Activated T-cell treated with anti-CD3 and anti-CD28 coated beads, Interleukin-2, amount 50 U/mL, for 72 hours (primary cell): ENCODE measurements at places on chromosomes 2 and 18.

DNA sequence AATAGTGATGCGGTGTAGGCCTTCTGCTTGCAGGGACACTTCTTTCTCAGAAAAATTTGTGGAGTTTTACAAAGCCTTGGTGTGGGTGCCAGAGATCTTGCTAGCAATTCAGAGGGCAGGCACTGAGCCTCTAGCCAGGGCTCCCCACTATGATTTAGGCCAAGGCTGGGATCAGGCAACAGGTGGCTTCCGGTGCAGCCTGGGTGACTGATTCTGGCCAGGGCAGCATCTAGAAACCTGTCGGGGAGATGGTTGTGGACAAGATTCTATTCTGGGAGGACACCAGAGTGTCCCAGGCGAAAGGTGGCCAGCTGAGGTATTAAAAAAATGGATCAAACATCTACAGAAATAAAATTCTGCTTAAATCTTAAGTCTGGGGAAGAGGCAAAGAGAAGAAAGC is 21.5 kb upstream of the TNP1 start:
- no peak for DNase-seq

DNA sequence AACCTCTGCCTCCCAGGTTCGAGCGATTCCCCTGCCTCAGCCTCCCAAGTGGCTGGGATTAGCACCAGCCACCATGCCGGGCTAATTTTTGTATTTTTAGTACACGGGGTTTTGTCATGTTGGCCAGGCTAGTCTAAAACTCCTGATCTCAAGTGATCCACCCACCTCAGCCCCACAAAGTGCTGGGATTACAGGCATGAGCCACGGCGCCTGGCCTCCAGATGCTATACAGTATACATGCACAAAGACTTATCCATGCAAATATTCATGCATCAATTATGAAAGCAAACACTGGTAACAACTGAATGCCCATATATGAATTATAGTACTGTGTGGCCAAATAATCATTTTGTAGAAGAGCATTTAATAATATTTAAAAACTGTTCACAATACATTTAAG is 36.0 kb upstream of the SOS1 start:
- DNase-seq: no peak

- no peak for DNase-seq
These were observed 382.7 kb downstream of the HRH4 start for GRCh38 chr18:24843123-24843522.

DNA sequence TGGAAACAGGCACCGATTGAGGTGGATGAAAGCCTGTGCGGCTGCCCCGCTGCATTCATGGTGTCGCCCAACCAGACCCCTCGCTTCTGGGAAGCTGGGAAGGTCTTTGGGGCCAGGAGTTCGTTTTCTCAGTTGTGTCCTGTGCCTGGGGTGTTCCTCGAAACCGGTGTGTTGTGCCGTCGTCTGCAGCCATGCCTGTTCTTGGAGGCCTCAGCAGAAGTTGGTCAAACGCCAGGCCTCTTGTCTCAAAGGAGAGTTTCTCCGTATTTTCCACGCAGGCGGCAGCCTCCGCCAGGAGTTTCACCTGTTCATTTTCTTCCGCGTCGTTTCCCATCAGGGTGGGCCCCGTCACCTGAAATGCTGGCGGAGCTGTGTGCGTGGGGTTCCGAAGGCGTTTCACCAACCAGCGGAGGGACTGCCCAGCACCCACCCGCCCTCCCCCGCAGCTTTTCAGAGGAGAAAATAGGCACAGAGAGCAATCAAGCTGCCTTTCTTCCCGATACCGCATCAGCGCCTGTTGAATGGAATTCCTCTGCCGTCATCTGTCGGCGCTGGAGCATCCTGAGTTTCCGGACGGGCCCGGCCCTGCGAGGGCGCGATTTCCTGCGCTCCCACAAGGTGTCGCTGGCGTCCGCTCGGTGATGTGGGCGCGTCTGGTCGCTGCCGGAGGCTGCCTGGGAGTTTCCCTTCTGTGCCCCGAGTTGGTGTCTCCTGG is 17.0 kb upstream of the NFATC1 start:
- peak; percentile 83 for DNase-seq

DNA sequence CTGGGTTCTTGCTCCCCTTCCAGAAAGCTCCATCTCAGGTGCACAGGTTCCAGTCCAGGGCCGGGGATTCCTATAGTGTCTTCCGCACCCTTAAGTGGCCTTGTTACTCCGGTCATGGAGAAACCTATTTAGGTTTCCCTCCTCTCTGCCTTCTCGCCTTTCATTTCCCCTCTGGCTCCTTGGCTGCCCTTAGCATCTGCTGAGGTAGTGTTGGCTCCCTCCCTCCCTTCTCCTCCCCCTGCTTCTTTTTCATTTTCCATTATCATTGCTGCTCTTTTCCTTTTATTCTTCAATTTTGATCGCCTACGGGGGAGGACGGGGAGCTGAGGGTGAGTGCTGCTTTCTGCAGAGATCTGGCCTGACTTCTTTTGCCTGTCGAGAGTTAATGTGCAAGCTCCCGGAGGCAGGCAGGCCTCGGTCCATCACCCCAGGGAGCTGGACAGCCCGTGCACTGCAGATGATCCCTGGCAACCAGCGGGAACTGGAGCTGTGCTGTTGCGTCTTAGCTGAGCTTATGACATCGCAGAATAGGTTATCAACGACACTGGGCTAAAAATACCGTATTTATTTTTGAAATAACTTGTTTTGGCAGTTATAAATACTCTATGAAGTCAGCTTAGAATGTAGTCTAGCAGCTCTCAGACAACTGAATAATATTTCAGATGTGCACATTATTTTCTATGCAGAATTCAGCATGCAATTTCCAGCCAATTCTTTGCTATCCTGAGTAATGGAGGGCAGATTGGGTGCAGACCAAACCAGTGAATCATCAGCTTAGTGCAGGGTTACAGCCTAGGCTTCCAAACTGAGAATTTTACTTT is 141.9 kb downstream of the SLC4A3 start:
- DNase-seq: no peak

GRCh38 chr2:103292573-103292972 is 530.7 kb downstream of the TMEM182 start:
- no peak for DNase-seq

- no peak for DNase-seq
These were observed 32.8 kb downstream of the FSIP2 start for GRCh38 chr2:185771396-185771795.

GRCh38 chr2:30692829-30693275 is 114.4 kb downstream of the CAPN13 start:
- no peak for DNase-seq

GRCh38 chr18:9824474-9824832 is 61.3 kb upstream of the TXNDC2 start:
- DNase-seq: no peak

GRCh38 chr18:63553081-63553480 is 10.9 kb downstream of the SERPINB12 start:
- DNase-seq: no peak

DNA sequence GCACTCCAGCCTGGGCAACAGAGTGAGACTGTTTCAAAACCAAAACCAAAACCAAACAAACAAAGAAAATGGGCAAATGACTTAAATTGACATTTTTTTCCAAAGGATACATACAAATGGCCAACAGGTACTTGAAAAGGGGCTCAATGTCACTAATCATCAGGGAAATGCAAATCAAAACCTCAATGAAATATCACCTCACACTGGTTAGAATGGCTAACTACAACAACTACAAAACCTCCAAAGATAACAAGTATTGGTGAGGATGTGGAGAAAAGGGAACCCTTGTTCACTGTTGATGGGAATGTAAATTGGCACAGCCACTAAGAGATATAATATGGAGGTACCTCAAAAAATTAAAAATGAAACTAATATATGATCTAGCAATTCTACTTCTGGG is 213.2 kb upstream of the HS6ST1 start:
- no peak for DNase-seq

DNA sequence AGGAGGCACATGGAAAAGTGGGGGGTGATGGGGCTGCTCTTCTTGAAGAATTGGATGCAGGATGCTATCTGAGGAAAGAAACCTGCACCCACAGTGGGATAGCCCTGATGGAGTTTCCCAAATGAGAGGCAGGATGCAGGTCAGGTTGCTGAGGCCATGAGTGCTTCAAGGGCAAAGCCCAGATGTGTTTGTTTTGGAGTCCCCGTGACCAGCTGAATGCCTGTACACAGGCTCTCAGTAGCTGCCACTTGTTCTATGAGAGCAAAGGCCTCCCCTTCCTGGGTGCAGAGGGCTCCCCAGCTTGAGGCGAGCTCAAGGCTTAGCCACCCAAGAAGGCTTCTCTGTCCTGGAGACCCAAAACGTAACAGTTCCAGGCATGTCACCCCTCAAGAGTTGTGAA is 192.7 kb downstream of the SEPTIN10 start:
- no peak for DNase-seq

DNA sequence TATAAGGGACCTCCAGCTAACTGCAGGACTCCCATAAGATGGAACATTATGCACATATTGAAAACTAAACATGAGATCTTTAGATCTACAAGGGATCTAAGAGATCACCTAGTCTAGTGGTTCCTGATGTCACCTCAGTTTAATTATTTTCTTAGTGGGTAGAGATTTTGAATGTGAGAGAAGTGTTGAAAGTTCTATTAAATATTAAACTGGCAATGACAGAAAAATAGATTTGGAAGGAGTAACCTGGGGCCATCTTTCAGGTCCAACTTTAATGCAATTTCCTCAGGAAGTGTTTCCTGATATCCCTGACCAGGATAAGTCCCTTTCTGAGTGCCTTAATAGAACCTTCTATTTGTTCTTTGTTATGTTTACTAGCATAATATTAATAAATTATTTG is 29.1 kb upstream of the CPS1 start:
- no peak for DNase-seq

- peak; percentile 69 for DNase-seq
These were observed 1.8 kb upstream of the SATB2 start for GRCh38 chr2:199459286-199460100.

GRCh38 chr2:23620841-23621341 is 235.9 kb downstream of the KLHL29 start:
- DNase-seq: no peak

- DNase-seq: no peak
These were observed 15.5 kb downstream of the SLC25A12 start for GRCh38 chr2:171878481-171878993.

DNA sequence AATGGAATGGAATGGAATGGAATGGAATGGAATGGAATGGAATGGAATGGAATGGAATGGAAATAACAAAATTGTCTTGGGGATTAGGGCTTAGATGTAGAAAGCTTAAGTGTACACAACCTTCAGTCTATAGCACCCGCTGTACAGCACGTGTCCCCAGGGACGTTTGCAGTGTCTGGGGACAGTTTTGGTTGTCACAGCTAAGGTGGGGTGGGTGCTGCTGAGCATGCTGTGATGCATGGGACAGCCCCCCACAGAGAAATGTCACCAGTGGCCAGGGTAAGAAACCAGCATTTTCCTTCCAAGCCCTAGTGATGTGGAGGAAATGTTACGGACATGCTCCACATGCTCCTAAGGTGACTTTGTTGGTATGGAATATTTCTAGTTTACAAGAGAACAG is 70.8 kb downstream of the SH3RF3 start:
- no peak for DNase-seq

DNA sequence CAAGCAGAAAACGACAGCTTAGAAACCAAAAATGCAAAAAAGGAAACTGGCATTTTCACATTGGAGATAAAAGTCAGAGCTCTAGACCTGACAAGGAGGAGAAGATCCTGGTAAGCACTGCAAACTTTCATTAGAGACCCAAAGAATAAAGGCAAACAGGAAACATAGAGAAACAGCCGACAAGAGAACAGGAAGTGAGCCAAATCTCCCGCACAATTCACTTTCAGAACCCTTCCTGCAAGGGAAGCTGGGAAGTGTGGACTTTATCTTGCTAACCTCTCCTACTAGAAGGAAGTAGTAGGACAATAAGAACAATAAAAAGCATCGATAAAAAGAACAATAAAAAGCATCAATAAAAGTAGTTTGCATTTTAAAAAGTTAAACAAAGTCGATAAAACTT is 417.8 kb upstream of the SPHKAP start:
- no peak for DNase-seq

DNA sequence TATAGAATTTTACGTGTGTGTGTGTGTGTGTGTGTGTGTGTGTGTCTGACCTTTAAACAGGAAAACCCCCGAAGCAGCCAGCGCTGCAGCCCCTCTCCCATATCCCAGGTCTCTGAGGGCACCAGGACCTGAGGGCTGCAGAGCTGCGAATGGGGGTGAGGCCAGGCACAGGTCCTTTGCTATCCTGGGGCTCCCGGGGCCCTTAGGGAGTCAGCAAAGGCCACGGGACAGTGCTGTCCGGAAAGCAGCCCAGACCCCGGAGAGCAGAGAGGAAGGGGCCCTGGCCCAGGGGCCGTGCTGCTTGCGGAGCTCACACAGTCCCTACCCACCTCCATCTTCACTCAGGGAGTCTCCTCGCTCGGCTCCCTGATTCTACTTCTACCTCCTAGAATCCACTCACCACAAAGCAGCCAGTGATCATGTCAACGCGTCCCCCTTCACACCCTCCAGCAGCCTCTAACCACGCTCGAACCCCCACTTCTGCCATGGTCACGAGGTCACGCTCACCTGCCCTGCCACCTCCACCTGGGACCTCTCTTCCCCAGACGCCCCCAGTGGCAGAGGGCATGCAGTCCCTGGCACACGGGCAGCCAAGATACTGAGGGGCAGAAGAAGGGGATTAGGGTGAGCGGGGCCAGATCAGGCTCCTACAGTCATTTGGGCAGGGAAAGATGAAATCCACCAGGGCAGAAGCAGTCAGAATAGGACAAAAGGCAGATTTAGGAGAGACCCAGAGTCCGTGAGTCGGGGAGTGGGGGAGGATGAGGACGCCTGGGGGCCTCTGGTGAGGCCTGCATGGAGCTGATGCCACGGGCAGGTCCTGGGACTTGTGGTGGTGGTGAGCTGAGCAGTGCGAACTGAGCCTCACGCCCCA is 86.7 kb downstream of the USP40 start:
- no peak for DNase-seq

- no peak for DNase-seq
These were observed 13.7 kb upstream of the ECEL1 start for GRCh38 chr2:232501331-232501771.

DNA sequence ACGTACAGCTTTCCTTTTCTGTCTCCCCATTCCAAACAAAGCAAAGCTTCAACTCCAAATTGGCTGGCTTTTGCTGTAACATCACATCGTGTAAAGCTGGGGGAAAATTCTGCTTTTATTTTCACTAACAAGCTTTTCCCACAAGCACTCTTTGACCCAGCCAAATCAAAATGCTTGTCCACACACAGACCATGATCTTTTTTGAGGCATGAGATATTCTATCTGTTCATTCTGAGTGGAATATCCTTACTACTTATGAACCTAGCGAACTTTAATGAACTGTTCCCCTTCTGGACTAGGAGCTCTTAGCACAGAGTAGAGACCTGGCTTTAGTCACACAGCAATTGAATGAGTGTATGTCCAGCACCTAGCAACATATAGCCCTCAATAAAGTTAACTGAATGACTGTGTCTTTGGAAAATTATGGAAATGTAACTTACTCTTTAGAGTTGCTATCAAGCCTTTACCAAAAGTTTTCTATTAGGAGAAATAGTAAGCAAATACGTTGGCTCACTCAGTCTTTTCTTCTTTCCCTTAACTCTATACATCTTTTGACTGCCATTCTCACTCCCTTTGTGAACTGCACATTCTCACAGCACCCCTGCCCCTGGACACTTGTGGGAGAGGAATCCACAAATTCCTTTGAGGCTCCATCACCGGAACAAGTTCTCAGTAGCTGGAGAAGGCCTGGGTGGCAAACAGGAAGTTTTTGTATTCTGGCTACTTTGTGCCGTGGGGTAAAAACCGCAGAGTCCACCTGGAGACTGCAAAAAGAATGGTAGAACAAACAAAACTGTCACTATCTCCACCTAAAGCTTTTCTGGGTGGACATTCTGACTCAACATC is 1.3 kb upstream of the UBE2E3 start:
- no peak for DNase-seq
